Activated naive CD4-positive, alpha-beta T cell (primary cell): ENCODE measurements at places on chromosomes 6 and 20.

DNA sequence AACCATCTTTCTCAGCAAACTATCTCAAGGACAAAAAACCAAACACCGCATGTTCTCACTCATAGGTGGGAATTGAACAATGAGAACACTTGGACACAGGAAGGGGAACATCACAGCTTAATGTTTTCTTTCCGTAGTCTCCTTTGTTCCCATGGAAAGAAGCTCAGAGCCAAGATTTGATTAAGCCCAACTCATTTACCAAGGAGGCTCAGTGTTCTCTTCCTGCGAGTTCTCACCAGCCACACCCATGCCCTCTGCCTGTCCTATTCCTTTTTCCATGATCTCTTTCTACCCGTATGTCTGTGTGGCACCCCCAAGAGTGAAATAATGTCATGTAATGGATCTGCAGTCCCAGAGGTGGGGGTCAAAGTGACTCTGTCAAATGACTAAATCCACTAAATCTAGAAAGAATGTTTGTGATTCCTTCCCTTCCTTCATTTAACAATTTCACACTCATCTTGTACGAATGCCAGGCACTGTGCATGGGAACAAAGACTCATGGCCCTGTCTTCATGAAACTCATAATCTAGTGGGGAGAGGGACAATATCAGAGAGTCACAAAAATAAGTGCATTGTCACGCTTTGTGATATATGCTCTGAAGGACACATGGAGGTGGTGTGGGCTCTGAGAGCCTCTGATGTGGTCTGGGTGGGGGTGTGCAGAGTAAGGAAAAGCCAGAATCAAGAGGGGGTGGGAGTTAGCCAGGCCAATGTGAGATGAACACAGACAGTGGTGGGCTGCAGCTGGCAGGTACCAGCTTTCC, 292.1 kb downstream of the CDC5L start:
- no peak for DNase-seq

GRCh38 chr20:3547906-3548305, 77.1 kb downstream of the ATRN start:
- DNase-seq = no peak

DNA sequence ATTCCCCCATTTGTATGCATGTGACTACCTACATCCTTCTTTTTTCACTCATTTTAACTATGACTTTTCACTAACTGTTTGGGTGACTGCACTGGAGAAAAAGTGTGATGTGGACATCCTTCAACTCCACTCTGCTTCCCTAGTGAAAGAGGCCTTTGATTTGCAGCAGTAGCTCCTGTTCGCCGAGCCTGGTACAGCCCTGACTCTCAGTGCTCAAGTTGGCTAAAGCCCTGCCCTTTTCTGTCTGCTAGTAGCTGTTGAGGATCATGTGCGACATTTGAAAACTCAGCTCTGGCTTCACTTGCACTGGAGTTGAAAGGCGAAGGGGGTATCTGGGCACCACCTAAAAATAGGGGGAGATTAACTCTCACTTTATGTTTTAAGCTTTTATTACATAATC, 42.1 kb downstream of the DAAM2 start:
- no peak for DNase-seq

GRCh38 chr20:58141971-58142842, 86.2 kb downstream of the ANKRD60 start:
- no peak for DNase-seq
